ENCODE measurements at places on chromosomes 2 and 18. TPM values are rescaled to one million over a fixed set of nuclear protein-coding genes. Genes with fewer than 3 reads are reported as not detected.

- no peak for DNase-seq
These were observed 109.5 kb upstream of the DAPL1 start for GRCh38 chr2:158685646-158686045.

The HOXD3 gene
- not detected for polyA plus RNA-seq

DNA sequence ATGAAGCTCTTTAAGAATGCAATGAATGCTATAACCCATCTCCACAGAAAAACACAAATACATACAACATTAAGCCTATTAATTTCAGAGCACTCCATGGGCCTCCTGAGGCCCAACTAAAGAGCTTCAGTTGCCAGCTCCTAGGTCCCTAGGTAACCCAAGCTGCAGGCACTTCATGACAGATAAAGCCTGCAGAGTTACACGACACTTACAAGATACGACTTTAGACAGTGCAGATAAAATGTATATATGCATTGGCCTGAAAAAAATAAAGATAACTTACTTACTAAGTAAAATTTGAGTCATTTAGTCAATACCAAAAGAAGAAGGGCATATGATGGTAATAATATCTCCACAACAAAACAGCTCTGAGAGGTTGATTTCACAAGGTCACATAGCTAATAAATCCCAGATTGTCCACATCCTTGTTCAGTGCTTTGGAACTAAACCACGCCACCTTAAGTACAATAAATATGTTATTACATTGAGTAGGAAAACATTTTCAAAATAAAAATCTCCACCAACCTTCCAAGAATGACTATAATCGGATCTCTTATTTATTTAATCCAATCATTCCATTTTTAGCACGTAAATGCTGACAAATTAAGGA, 3.4 kb downstream of the MAP4K3 start:
- DNase-seq, result no peak

GRCh38 chr18:58871514-58872420, 7.1 kb downstream of the ZNF532 start:
- DNase-seq, result peak; percentile 36

DNA sequence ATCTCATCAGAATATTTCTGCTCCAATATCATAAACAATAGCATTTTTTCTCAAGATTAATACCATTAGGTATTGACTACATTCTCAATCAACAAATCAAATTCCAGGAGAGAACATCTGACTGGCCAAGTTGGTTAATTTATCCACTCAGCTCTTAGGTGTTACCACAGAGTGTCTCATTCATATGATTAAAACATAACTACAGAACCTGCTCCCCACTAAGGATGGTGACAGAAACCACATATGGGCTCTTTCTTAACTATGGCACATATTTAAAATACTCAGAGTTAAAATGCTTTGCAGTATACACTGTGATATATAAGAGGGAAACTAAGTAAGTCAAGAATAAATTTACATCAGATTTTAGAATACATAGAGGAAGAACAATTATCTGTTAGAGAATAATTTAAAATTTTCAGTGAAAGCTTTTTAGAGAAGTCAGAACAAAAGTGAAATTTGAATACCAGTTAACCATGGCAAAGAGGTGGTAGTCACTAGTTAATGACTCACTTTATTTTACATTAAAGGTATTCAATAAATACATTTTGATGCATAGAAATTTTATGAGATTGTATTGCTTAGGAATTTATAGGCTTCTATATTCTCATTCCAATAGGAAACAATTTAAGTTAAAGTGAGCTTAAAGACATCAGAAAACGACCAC, 1120.8 kb upstream of the TMEFF2 start:
- no peak for DNase-seq

GRCh38 chr2:47617523-47618271, 165.2 kb upstream of the MSH6 start:
- no peak for DNase-seq

The POTEC gene
- polyA plus RNA-seq, result not detected

- no peak for DNase-seq
These were observed 302.5 kb upstream of the ACVR2A start for GRCh38 chr2:147542351-147542750.

GRCh38 chr2:165193178-165193777, 10.6 kb downstream of the SCN3A start:
- no peak for DNase-seq

The IL1RL2 gene
- 0.09 TPM for polyA plus RNA-seq

DNA sequence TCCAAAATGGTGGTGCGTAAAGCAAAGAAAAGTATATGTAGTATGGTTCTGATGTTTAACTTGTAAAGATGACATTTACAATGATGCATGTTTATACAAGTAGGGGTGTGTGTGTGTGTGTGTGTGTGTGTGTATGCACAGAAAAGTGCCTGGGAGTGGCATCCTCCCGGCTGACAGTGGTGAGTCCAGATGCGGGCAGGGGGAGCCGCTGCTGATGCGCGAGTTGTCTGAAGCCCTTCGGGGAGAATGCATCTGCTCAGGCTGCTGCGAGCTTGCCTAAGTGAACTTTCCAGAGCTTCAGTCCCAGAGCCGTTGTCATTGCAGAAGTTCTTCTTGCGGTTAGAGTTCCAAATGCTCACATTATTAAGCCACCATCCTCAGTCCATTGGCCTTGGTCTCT, 429.7 kb upstream of the HS6ST1 start:
- DNase-seq, result no peak

GRCh38 chr2:170227507-170227947, 49.6 kb downstream of the MYO3B start:
- no peak for DNase-seq

The LIMS4 gene
- polyA plus RNA-seq, result 5.2 TPM

- DNase-seq, result no peak
These were observed 319.0 kb upstream of the KLHL29 start for GRCh38 chr2:23065936-23066335.

The TRAK2 gene
- polyA plus RNA-seq, result 13.1 TPM

DNA sequence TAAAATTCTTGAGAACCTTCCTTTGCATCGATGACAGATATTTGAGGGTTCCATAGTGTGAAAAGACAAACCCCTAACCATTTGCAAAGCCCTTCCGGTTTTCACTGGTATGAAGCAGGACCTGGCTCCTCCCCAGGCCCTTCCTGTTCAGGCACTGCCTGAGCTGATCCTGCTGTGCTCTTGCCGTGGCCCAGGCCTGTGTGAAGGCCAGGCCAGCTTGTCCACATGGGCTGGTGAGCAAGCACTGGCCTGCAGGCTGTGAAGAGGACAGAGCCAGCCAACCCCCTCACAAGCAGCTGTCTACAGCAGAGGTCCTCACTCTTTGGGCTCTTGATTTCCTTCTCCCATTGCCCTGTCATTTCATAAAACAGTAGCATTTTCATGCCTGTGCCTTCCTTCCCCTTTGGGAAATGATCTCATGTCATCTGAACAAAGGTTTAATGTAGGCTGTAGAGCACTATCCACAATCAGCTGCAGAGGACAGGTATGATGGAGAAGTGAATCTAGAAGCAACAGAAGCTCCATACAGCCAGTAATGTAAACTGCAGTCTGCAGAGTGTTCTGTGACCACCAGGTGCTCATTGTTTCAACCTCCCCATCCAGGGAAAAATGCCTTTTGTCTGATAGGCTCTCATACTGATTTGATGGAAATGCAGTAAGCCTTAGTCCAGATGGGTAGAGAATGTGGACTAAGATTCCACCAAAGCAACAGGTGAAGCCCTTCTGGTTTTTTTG, 19.8 kb downstream of the MPHOSPH10 start:
- DNase-seq, result no peak

The HOXD4 gene
- polyA plus RNA-seq, result not detected

The ZC3H6 gene
- polyA plus RNA-seq, result 0.60 TPM

- no peak for DNase-seq
These were observed 20.8 kb downstream of the DOK1 start for GRCh38 chr2:74575320-74575719.

DNA sequence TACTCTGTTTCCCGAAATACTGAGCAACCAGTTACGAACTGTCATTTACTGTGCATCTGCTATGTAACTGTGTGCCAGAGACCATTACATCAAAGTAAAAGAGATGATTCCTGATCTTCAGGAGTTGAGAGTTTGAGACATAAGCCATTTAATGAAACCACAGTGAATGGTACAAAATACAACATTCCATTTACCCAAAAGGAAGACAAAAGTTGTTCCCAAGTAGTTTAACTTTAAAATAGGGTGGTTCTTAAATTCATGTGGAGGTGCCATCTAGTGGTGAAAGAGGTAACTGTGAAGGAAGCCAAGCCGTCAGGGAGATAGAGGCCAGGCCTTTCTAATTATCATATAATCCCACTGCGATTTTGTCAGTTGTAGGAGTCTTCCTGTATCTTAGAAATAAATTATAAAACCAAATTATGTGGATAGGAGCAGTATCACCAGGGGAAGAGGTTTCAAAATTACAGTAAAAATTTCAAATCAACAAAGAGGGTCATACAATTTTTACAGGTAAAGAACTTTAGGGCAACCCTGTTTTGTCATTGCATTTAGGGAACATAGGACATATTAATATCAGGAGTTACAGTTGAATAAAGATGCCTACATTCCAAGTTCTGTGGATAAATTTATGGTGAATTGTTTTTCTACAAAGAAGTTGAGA, 67.7 kb downstream of the EPAS1 start:
- DNase-seq, result peak; percentile 72

DNA sequence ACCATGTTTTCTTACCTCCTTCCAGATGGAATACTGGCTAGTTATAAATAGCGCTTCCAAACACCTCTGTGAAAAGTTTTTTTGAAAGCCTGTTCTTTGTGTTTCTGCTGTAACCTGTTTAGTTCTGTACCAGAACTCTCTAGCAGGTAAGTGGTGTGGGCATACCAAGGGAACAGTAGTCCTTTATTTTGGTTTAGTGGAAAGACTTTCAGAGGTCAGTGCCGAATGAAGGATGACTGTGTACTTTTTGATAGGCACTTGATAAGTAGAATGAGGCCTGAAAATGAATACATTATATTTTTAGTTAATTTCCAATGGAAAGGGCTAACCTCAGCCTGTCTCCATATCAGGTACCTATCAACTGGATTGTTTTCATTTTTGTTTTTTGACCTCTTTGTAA, 27.6 kb upstream of the ASB1 start:
- DNase-seq, result no peak

- no peak for DNase-seq
These were observed 293.8 kb downstream of the CYP26B1 start for GRCh38 chr2:71853858-71854257.

Data from IMR-90 (cell line).